ENCODE measurements at places on chromosomes 3 and 15. TPM values are rescaled to one million over a fixed set of nuclear protein-coding genes. Genes with fewer than 3 reads are reported as not detected.

DNA sequence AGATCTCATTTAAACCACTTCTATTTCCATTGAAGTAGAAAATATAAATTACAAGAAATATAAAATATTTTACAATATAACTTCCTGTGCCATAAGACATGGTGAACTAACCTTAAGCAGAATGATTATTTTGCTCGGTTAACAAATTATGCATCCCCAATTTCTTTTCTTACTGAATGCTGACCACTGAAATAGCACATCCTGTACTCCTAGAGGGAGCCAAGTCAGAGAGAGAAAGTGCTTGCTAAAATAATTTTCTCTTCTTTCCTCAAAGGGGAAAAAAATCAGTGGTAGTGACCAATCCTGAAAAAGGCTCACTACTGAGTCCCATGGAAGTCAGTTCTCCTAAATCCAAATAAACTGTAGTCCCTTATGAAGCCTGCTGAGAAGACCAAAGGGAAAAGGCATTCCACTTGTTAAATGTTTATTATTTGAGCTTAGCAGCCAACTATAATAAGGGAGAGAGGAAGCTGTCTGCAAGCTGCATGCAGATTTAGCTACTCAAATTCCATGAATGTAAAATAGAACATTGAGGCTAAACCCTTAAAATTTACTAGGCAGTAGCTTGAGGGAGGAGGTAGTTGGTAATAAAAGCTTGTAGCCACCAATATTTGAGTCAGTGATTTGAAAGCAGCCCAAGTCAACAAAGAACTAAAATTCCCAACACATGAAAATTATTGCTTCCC, 33.1 kb downstream of the CEP152 start:
- H3K27ac ChIP-seq: no peak overlapping the region
- no peak overlapping the region for H3K4me3 ChIP-seq
- no peaks in the 10 kb centered on the region for H3K4me1 ChIP-seq
- no peak for DNase-seq

GRCh38 chr15:69535101-69535638, 82.6 kb downstream of the RPLP1 start:
- peaks cover 15% of the 10 kb centered on the region for H3K4me1 ChIP-seq
- H3K4me3 ChIP-seq: no peak overlapping the region
- no peak for DNase-seq

GRCh38 chr3:102353148-102353547, 81.7 kb upstream of the ZPLD1 start:
- no peak overlapping the region for H3K27ac ChIP-seq
- H3K4me1 ChIP-seq: no peaks in the 10 kb centered on the region
- no peaks in the 10 kb centered on the region for H3K36me3 ChIP-seq

DNA sequence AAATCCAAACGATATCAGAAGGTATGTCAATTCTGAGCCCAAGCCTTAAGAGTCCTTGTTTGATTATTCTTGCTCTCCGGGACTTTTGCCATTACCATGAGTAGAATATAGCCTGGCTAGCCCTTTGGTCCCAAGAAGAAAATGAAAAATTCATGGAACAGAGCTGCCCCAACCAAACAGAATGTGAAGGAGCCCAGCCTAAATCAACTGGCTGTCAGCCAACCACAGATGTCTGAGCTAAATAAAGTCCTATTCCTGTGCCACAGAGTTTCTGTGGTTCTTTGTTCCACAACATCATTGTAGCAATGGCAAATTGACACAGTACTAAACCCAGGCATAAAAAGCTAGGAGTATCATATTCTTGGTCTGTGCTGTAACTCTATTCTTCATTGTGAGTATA, 185.2 kb downstream of the CPNE4 start:
- H3K36me3 ChIP-seq: no peaks in the 10 kb centered on the region
- DNase-seq: no peak
- no peaks in the 10 kb centered on the region for H3K4me1 ChIP-seq
- no peak overlapping the region for H3K27ac ChIP-seq

GRCh38 chr3:105197863-105198262, 168.8 kb upstream of the ALCAM start:
- H3K27me3 ChIP-seq: no peaks in the 10 kb centered on the region
- H3K36me3 ChIP-seq: no peaks in the 10 kb centered on the region
- no peak overlapping the region for H3K27ac ChIP-seq
- no peak overlapping the region for H3K4me3 ChIP-seq
- no peak for DNase-seq
- H3K4me1 ChIP-seq: no peaks in the 10 kb centered on the region

DNA sequence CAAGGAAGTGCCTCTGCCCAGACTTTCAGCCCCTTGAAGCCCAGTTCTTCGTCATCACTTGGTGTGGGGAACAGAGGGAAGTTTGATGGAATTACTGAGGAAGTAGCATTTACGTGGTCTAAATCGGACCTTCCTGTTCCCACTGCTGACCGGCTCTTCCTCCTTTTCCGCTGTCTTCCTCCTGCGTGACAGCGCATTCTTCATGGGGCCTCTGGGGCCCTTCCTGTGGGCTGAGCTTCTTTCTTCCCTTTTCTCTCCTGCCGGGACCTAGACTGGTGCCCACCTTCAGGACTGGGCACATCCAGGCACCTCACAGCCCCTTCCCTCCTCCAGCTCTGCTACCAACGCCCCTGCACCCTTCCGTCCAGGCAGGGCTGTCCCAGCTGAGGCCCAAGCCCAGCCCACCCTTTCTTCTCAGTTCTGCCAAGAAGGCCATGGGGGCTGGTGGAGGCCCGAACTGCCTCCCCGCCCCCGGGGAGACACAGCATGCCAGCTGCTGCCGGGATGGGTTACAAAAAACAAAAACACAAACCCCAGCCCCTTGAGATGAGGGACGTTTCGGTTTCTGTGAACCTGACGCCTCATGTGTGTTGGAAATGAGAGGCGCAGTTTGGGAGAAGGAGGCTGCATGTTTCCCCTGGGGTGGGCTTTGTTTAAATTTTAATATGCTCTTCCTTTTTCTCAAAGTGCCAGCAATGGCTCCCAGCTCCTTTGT, 19.1 kb downstream of the ZNF710 start:
- H3K27ac ChIP-seq: no peak overlapping the region
- no peaks in the 10 kb centered on the region for H3K27me3 ChIP-seq
- H3K4me1 ChIP-seq: peaks cover 28% of the 10 kb centered on the region
- no peak overlapping the region for H3K4me3 ChIP-seq

- no peaks in the 10 kb centered on the region for H3K27me3 ChIP-seq
- H3K27ac ChIP-seq: peak overlapping the region; percentile 92
- H3K36me3 ChIP-seq: peaks cover 2% of the 10 kb centered on the region
- DNase-seq: no peak
These were observed 1.2 kb downstream of the PHC3 start for GRCh38 chr3:170180079-170180907.

- no peaks in the 10 kb centered on the region for H3K27me3 ChIP-seq
- H3K36me3 ChIP-seq: peaks cover 30% of the 10 kb centered on the region
- DNase-seq: no peak
- peak overlapping the region; percentile 73 for H3K27ac ChIP-seq
These were observed 26.4 kb downstream of the CD47 start for GRCh38 chr3:108064293-108064887.

DNA sequence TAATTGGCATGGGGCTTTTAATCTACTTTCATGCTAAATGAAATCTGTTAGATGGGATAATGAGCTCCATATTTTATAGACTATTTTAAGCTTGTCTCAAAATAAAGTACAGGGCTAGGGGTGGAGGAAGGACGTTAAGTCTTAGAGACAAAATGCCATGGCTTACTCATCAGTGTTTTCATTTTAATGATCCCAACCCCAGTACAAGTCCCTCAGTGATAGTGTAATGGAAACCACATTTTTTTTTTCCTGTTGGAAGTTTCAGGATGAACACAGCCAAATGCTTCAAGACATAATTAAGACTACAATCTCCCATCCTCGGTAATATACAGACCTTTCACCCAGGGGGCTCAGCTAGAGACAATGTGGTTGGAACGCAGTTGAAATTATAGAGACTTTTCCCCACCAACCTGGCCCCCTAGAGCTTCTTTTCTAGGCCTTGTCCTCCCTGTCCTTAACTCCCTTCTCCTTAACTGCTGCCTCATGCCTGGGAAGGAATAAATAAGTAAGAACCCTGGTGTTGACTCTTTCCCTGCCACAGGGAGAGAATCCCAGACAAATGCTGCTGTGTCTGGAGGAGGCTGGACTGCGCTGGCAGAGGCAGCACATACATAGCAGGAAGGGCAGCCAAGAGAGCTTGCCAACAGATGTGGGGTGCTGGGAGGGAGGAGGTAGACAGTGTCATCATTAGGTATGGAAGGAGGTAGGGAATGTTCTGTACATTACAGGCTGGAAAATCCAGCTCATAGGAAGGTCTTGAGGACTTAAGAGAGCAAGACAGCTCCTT, 115.4 kb upstream of the ROPN1 start:
- H3K36me3 ChIP-seq: no peaks in the 10 kb centered on the region
- no peaks in the 10 kb centered on the region for H3K4me1 ChIP-seq
- no peak overlapping the region for H3K4me3 ChIP-seq
- H3K27me3 ChIP-seq: no peaks in the 10 kb centered on the region
- no peak overlapping the region for H3K27ac ChIP-seq
- DNase-seq: no peak

GRCh38 chr3:138205527-138205926, 18.4 kb downstream of the ARMC8 start:
- no peak for DNase-seq
- H3K4me3 ChIP-seq: no peak overlapping the region
- H3K27me3 ChIP-seq: no peaks in the 10 kb centered on the region
- H3K27ac ChIP-seq: no peak overlapping the region
- H3K4me1 ChIP-seq: peaks cover 42% of the 10 kb centered on the region
- H3K36me3 ChIP-seq: no peaks in the 10 kb centered on the region

HESX1 gene
- not detected for total RNA-seq

ACTC1 gene
- not detected for total RNA-seq

RHOV gene
- total RNA-seq: not detected

ITIH1 gene
- not detected for total RNA-seq

IL17RD gene
- 0.28 TPM for total RNA-seq

COL8A1 gene
- not detected for total RNA-seq

Data from natural killer cell treated with Interleukin-12 subunit alpha and Interleukin-12 subunit beta and Interleukin-15 and Interleukin-18, amount 100 ng/mL, for 72 hours (primary cell).